D721Med (cell line): ENCODE measurements at places on chromosomes 16 and 17.

DNA sequence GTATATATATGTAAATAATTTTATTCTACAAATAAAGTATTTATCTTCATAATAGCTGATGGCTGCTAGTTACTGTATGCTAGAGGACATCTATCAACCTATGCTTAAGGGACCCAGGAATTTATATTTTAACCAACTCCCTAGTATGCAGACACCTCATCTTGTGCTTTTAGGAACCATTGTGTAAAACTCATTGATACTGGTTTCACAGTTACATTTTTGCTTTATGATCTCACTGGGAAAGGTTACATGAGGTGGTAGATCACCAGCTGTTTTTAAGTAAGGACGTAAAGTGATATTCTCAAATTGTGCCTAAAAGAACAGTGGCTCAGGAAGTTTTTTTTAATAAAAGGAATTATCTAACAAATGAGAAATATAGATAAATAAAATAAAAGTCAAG is 56.4 kb downstream of the VMP1 start:
- DNase-seq = no peak

GRCh38 chr16:2243781-2244180 is 7.5 kb downstream of the DNASE1L2 start:
- DNase-seq = no peak

DNA sequence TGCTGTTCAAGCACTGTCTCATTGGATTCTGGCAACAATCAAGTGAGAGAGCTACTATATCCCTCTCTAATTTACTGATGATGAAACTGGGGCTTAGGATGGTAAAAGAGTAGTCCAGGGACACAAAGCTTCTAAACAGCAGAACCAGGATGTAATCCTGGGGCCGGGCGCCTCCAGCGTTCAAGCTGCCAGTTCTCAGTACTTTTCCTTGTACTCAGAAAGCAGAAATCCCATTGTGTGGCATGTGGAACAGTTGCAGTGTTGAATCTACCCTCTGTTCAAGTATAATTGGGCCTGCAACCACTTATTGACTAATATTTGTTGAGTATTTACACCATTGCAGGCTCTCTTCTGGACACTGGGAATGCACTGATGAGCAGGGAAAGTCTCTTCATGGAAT is 14.5 kb upstream of the CDH13 start:
- DNase-seq = no peak

GRCh38 chr17:32311028-32311536 is 30.9 kb downstream of the C17orf75 start:
- no peak for DNase-seq

- peak; percentile 83 for DNase-seq
Measured at GRCh38 chr17:964876-965275, 14.7 kb downstream of the NXN start.

- DNase-seq = no peak
Measured at GRCh38 chr17:74604761-74605160, 12.7 kb upstream of the CD300LD start.

DNA sequence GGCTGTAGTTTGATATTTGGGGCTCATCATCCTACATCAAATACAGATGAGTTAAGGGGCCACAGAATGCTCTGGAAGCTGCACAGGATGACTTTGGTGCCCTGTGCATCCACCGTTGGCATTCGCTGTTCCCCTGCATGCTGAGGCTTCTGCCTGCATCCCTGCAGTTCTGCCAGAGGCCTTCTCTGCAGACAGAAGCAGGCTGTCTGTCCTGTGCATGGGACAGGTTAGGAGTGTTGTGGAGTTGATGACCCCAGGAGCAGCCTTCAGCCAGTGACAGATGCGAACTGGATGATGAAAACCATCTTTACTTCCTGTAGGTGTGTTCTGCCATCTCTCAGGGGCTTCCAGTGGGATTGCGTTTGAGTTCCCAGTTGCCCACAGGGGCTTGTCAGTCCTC is 13.6 kb upstream of the TNS4 start:
- DNase-seq = no peak

DNA sequence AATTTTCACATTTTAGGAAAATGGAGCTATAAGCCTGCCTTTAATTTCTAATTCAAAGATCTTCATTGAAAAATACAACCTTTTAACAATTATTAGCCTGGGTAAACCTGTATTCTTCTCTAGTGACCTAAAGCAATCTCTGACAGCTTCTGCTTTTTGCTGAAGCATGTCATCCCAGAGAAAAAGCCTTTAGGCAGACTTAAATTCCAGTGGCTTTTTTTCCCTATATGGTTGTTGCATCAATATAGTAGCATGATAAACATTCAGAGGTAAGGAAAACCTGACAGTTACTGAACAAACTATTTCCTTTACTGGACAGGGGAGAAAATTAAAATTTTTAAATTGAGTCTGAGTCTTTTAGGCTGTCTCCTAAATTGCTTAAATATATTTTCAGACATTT is 7.8 kb upstream of the EVI2A start:
- DNase-seq = no peak

DNA sequence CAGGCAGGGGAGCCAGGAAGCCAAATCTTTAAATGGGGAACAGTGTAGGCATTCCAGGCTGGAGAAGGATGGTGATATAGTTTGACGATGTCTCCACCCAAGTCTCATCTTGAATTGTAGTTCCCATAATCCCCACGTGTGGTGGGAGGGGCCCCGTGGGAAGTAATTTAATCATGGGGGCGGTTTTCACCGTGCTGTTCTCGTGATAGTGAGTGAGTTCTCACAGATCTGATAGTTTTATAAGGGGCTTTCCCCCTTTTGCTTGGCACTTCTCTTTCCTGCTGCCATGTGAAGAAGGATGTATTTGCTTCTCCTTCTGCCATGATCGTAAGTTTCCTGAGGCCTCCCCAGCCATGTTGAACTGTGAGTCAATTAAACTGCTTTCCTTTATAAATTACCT is 28.8 kb downstream of the GINS3 start:
- DNase-seq = no peak

GRCh38 chr16:68190736-68191510 is 45.0 kb downstream of the ESRP2 start:
- no peak for DNase-seq

DNA sequence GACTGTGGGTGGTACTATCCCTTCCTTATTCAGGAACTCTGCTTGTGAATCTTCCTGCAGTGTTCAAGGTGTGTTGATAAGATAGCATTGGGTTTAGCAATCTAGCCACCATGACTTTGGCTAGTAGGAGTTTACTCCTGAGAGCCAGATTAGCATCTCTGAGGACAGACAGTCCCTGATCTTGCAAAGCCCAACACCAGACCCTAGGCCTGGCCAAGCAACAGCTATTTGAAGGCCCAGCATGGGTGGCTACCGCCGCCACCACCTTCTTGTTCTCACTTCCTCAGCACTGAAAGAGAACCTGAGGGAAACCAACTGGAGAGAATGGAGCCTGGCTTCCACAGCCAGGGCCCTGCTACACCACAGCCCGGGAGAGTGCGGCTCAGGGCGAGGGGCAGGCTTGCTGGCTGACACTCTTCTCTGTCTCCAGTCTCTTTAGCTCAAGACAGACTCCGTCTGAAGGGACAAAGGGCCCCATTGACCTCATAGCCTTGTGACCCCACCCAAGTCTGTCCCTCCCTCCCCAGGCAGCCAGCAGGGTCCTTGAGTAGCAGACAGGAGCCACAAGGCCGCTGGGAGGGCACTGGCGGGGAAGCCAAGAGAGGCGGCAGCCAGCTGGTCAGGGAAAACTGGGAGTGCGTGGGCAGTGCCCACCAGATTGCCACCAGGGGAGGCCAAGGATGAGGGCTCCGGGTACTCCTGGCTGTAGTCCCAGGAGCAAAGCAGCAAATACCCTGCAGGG is 10.9 kb upstream of the ARHGAP23 start:
- no peak for DNase-seq

GRCh38 chr16:24906199-24906808 is 60.5 kb downstream of the SLC5A11 start:
- DNase-seq = no peak

DNA sequence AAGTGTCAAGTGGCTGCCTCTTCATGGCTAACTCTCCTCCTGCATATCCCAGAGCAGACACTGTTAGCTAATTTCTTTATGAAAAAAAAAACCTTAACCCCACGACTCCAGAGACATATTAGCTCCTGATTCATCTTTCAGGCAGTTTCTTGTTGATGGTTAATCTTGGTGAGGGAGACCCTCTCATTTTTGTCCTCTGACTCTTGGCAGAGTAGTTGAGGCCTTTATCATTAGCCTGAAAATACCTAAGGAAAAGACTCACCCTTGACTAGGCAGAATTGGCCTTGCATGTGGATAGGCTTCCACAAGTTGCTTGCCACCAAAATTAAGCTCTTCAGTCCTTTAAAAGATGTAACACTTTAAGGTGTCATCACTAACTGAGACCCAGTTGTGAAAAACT is 4.0 kb downstream of the CRYBA1 start:
- DNase-seq = no peak

DNA sequence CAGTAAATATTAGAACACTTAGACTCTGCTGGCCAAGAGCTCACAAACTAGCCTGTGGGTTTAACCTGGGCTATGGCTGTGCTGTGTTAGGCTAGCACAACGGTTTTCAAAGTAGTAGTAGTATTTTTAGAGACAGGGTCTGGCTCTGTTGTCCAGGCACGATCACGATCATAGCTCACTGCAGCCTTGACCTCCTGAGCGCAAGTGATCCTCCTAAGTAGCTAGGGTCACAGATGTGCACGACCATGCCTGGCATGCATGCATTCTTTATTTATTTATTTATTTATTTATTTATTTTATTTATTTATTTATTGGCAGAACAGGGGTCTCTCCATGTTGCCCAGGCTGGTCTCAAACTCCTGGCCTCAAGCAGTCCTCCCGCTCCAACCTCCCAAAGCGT is 10.3 kb downstream of the MRPL27 start:
- DNase-seq = no peak

GRCh38 chr17:17253406-17253805 is 16.4 kb upstream of the FLCN start:
- DNase-seq = no peak

DNA sequence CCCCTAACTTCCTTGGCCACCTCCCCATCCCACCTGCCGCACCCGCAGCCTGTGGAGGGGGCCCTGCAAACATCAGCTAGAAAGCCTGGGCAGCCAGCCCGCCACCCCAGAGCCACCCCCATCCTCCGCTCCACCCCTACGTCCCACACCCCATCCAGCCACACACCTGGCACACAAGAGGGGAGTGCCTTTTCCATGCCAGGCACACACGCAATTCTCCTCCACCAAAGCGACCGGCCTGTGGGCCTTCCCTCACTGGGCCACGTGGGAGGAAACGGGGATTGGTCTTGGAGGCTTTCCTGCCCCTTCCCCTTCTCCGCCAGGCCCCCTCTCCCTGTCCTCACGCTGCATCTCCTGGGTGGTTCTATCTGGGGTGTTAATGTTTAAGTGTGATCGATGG is 48.7 kb upstream of the TNRC6C start:
- no peak for DNase-seq

DNA sequence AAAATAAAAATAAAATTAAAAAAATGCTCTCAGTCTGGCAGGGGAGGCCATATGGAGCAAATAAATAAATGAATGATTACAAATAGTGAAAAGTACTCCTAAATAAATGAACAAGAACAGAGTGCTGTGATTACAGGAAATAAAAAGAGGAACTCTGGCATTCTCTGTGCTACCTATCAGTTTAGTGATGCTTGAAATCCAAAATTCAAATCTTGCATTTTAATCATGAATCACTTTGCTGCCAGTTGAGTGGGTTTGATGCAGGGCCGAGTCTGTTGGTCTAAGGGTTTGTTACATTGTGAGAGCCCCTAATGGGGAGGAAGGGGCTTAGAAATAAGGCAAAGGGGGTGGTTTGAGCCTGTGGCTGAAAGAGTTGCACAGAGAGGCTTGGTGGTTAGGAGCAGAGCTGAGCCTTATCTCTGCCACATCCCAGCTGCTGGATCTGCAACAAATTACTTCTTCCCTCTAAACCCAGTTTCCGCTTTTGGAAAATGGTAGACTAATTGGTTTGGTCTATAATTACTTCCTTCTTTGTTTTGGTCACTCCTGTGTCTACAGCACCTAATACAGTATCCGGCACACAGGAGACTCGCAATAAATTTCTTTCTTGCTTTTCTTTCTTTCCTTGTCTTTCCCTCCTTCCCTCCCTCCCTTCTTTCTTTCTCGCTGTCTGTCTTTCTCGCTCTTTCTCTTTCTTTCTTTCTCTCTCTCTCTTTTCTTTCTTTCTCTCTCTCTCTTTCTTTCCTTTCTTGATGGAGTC is 6.3 kb upstream of the ABCC1 start:
- no peak for DNase-seq

DNA sequence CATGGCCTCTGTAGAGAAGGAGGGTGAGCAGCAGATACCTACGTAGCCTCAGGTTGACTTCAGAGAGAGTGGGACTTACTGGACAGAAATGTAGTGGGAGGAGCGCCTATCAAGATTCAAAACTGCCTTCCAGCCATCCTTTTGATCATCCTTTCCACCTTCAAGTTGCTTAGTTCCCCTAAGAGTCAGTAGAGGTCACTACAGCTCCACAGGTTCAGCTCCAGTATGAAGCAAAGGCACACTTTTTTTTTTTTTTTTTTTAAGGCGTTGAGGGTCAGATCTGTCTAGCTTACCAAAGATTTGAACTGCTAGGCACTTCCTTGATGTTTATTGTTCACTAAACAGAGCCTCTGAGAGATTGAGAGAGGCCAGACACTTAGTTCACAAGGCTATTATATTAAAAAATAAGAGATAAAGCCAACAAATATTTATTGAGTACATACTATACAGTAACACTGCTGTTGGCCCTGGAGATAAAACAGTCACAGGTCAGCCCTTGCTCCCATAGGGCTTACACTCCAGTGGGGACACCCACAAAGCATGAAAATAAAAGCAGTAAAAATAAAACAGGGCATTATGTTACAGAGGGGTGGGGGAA is 3.1 kb downstream of the RNF227 start:
- DNase-seq = no peak

GRCh38 chr16:76474048-76474447 is 196.8 kb downstream of the CNTNAP4 start:
- no peak for DNase-seq

- DNase-seq = no peak
Measured at GRCh38 chr16:89495121-89495520, 4.8 kb upstream of the ANKRD11 start.

DNA sequence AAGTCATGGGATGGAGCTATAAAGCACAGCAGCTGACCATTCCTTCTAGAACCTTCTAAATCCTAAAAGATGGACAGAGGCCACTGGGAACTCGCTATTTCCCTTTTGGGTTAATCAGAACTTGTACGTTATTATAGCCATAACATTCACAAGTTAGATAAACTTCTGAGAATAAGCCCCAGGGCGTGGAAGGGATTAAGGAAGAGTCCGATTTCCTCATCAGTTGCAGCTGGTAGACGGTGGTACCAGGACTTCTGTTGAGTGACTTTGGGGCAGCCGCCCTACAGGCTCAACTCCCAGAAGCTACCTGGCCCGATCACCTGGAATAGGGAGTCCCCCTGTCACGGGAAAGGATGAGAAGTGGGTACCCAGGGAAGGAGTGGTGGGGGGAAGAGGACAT is 370.1 kb upstream of the ZFHX3 start:
- DNase-seq = no peak

- no peak for DNase-seq
Measured at GRCh38 chr16:17780181-17780580, 309.4 kb upstream of the XYLT1 start.
